ENCODE measurements at places on chromosomes 2 and 18.

DNA sequence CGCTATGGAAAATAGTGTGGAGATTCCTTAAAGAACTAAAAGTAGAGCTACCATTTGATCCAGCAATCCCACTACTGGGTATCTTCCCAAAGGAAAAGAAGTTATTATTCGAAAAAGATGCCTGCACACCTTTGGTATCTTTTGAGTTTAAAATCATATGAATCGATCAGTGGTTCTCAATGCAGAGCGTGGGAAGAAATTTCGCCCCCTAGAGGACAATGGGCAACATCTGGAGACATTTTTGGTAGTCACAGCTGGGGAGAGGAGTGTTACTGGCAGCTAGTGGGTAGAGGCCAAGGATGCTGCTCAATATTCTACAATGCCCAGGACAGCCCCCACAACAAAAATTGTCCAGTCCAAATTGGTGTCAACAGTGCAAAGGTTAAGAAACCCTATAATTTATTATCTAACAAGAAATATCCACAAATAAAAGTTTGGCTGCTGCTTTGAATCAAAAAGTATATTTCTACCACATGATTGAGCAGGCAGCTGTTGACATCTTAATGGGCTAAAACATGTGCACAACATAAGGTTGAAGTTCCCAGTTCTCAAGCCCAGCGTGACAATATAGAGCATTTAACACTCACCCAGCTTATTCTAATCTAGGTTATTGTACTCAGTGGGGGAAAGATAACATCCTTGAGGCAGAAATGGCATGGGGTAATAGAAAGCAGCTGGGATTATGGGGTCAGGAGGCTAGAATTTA lies 425.7 kb downstream of the LRATD1 start:
- no peak for DNase-seq

- DNase-seq: no peak
Observed at GRCh38 chr2:142650601-142651000, 226.9 kb upstream of the KYNU start.

DNA sequence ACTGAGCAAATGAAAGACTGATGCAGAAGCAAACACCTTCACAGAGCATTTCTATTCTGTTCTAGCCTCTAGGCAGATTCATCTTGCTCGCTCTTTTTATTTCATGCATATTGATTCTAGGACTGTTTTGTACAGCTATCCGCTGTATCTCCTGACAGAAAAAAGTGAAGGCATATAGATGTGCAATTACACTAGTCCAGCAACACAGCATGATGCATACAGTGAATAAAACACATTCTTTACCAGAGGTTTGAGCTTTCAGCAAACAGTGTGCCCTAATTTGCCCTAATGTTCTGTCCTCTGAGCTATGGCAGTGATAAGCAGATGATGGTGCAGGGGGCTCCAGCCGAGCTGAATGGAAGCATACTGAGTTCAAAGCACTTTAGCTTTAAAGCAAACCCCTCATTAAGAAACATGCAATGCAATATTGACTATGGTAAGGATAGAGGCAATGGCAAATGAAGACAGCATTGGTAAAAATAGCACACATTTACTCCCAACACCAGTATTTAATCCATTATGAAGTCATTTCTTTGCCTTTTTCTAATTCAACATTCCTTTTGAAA lies 141.2 kb upstream of the RGPD4 start:
- no peak for DNase-seq

GRCh38 chr2:15128846-15129245 lies 432.3 kb downstream of the NBAS start:
- no peak for DNase-seq

DNA sequence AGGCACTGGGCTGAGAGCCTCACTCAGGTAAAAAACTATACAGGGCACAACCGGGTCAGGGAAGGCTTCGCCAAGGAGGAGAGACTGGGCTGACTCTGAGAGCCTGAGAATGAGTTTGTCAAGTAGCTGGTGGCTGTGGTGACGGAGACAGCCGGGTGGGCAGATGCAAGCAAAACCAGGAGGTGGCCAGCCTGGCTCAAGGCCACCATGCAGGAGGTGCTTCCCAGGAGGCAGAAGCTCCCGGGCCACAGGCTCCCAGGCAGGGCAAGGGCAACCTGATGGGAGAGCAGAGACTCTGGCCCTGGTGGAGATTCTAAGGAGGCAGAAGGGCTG lies 2.9 kb upstream of the INHBB start:
- DNase-seq: no peak

- DNase-seq: no peak
Observed at GRCh38 chr18:49059028-49059834, 108.5 kb upstream of the SMAD7 start.

DNA sequence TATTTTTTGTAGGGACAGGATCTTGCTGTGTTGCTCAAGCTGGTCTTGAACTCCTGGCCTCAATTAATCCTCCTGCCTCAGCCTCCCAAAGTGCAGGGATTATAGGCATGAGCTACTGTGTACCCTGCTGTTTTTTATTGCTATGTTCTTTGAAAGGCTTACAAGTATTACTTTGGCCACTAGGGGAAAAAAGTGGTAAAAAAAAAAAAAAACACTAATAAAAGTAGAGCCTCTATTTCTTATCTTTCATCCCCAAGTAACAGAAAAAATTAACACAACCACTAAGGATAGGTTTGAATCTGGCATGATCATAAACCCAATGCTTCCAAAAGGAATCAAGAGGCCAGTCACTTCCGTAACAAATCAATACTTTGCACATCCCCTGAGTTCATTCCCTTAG lies 11.6 kb downstream of the NOL10 start:
- DNase-seq: no peak

- DNase-seq: no peak
Observed at GRCh38 chr2:10960606-10961489, 49.1 kb downstream of the KCNF1 start.

GRCh38 chr18:24831871-24832665 lies 371.6 kb downstream of the HRH4 start:
- no peak for DNase-seq

- no peak for DNase-seq
Observed at GRCh38 chr2:168814046-168814445, 11.6 kb downstream of the NOSTRIN start.

DNA sequence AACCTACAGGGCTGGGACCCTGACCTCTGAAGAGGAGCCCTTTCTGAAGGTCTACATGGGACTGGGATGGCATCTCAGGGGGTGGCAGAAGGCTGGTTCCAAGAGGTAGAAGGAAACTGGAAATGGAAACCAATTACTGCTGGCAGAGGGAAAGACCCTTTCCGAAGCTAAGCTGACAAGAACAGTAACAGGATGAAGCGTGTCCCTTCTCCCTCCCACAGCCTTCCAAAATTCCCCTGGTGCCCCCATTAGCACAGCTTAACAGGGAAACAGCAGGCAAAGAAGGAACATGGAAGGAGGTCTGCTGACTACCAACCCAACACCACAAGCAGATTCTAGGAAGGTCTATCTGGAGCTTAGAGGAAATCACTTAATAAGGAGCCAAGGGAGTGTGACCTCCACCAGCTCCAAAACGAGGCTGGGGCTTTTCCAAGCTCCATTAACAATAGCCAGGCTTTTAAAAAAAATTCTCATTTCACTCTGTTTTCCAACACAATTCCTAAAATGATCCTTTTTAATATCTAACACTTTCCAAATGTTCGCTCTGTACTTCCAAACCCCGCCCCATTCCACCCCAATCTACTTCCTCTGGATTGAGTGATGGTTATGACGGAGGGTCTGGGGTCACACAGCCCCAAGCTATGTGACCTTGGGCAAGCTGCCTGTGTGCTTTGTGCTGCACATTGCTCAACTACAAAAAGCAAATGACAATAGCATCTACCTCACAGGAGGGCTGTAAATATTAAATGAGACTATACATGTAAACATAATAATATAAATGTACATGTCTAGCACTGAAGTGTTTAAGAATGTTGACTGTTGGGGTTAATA lies 55.2 kb downstream of the STK39 start:
- no peak for DNase-seq

GRCh38 chr2:1692342-1692741 lies 52.0 kb downstream of the PXDN start:
- DNase-seq: no peak

DNA sequence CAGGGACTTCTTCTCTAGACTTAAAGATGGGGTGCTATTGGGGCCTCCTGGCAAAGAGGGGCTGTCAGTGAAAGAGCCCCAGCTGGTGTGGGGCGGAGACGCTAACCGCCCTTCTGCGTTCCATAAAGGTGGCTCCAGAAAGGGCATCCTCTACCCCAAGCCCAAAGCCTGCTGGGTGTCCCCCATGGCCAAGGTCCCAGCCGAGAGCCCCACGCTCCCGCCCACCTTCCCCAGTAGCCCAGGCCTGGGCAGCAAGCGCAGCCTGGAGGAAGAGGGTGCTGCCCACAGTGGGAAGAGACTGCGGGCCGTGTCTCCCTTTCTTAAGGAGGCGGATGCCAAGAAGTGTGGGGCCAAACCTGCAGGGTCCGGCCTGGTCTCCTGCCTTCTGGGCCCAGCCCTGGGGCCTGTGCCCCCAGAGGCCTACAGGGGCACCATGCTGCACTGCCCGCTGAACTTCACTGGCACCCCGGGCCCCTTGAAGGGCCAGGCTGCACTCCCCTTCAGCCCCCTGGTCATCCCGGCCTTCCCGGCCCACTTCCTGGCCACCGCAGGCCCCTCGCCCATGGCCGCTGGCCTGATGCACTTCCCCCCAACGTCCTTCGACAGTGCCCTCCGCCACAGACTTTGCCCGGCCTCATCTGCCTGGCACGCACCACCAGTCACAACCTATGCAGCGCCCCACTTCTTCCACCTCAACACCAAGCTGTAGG lies 15.2 kb downstream of the ARID5A start:
- DNase-seq: no peak

DNA sequence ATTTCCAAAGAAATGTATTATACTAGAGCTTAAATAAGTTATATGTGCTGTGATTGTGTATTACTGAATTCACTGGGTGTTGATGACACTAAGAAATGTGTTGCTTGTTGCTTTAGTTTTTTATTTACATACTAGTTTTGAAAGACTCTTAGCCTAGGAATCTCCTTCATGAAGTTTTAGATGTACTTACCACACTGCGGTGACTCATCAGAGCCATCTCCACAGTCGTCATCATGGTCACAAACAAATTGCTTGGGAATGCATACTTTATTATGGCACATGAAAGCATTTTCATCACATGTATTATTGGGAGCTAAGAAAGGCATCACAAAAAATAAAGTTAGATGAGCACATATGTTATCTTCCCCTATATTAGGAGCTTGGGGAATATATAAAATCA lies 1624.2 kb downstream of the LRP1B start:
- no peak for DNase-seq

DNA sequence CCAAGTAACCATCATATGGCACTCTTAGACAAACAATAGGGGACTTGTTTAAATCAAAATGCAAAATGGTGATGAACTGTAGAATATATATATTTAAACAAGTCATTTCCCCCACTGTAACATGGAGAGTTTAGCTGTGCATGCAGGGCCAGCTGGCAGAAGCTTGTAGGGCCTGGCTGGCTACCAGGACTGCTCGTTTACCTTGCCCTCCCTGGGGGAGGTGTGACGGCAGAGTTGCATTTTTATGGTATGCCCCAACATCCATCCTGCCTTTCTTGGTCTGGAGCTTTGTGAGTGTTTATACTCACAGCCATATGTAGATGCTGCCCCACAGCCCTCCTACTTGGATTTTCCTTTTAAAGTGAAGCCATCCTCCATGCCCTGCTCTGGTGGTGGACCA lies 101.7 kb upstream of the ZFP36L2 start:
- no peak for DNase-seq

DNA sequence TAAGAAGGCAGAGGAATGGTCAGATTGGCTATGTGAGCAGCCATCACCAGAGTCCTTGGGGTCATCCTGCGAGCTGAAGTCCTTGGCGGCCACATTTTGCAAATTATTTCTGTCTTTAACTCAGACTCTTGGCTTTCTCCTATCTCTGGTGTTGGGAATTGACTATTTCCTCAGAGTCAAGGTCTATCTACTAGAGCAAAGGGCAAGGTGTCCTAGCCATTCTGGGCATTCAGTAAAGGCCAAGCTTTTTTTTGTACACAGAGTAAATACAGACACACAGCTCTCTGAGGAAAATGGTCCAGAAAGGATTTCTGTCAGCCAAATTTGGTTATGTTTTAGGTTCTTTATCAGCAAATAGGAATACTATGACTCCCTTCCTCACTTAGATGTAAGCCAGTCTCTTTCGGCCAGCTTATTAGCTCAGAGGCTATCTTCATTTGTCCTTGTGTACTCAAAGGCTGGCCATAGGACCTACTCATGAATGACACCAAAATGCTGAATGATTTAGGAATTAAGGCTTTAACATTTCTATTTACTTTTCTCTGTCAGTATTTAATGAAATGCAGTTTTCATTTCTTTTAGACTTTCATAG lies 146.5 kb downstream of the CNTNAP5 start:
- DNase-seq: no peak

DNA sequence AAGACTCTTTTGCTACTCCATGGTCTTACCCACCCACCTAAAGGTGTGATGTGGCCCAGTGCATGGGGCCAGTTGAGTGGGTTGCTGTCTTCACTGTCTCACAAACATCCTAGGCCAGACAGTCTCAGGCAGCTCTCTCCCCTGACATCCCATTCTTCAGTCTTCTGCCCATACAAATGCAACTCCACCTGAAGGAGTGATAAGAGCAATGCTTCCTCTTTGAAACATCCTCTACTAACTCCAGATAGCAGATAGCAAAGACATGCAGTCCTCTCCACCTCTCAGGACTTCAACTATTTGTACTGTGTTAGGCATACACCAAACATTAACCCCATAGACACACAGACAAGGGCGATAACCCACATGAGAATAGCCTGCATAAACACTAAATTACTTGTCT lies 71.3 kb downstream of the MTHFD2 start:
- DNase-seq: no peak

- no peak for DNase-seq
Observed at GRCh38 chr2:64966839-64967238, 22.4 kb upstream of the SLC1A4 start.

GRCh38 chr18:73947180-73947921 lies 200.3 kb downstream of the FBXO15 start:
- DNase-seq: no peak

- no peak for DNase-seq
Observed at GRCh38 chr2:129709956-129710598, 269.4 kb upstream of the RAB6C start.

GRCh38 chr2:127226520-127227263 lies 6.6 kb upstream of the CYP27C1 start:
- no peak for DNase-seq

DNA sequence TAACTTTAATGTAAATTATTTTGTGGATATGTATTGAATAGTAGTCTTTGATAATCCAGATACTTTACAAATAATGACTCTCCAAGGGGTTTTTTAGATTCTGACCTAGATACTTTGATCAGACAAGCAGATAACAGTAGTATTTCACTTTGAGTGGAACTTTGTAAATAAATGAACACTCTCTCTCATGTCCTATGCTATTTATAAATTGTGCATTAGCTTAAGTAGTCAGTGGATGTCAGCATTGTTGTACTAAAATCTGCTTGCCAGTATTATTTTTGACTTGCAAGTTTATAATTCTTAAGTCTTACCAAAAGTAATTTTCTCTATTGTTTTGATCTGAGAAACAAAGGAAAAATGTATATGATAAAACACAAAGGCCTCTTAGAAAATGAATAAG lies 1113.1 kb upstream of the NRXN1 start:
- no peak for DNase-seq

All from stimulated activated naive CD4-positive, alpha-beta T cell (primary cell).